ENCODE measurements at places on chromosomes 4 and X. TPM values are rescaled to one million over a fixed set of nuclear protein-coding genes. Genes with fewer than 3 reads are reported as not detected.

The CD40LG gene
- not detected for polyA plus RNA-seq

The UGT2B10 gene
- polyA plus RNA-seq = not detected

The BEX1 gene
- polyA plus RNA-seq = 1,035 TPM

The USP51 gene
- polyA plus RNA-seq = 1.4 TPM

The ADGRG4 gene
- not detected for polyA plus RNA-seq

The SPANXA2 gene
- not detected for polyA plus RNA-seq

The TLL1 gene
- polyA plus RNA-seq = not detected

The CHRDL1 gene
- 3.3 TPM for polyA plus RNA-seq

The SPRY1 gene
- 2.4 TPM for polyA plus RNA-seq

The GJB1 gene
- 0.18 TPM for polyA plus RNA-seq

The SH3BP2 gene
- 87.9 TPM for polyA plus RNA-seq

The TRIM61 gene
- not detected for polyA plus RNA-seq

The NBDY gene
- polyA plus RNA-seq = 29.7 TPM

The SMIM10L2A gene
- 4.7 TPM for polyA plus RNA-seq

The KLB gene
- not detected for polyA plus RNA-seq

The GALNT7 gene
- 15.0 TPM for polyA plus RNA-seq

The LPAR4 gene
- polyA plus RNA-seq = 2.8 TPM

The GLRA2 gene
- 18.6 TPM for polyA plus RNA-seq

The CLNK gene
- polyA plus RNA-seq = not detected

The LSM6 gene
- 111 TPM for polyA plus RNA-seq

The SPOCK3 gene
- 7.9 TPM for polyA plus RNA-seq

The NUDT10 gene
- polyA plus RNA-seq = 70.5 TPM

The SLC49A3 gene
- polyA plus RNA-seq = not detected

The ENPP6 gene
- polyA plus RNA-seq = not detected

The LIMCH1 gene
- polyA plus RNA-seq = 9.1 TPM

The RADX gene
- 67.5 TPM for polyA plus RNA-seq

The ALAS2 gene
- polyA plus RNA-seq = not detected

The CENPI gene
- polyA plus RNA-seq = 1.8 TPM

The ATOH1 gene
- polyA plus RNA-seq = not detected

The PIN4 gene
- polyA plus RNA-seq = 49.3 TPM

The PIR gene
- 1.2 TPM for polyA plus RNA-seq

The BRS3 gene
- polyA plus RNA-seq = not detected

The PNMA5 gene
- 1.0 TPM for polyA plus RNA-seq

The SMIM43 gene
- 0.17 TPM for polyA plus RNA-seq

The UGT2B15 gene
- not detected for polyA plus RNA-seq

The GPR119 gene
- not detected for polyA plus RNA-seq

The PRDM5 gene
- polyA plus RNA-seq = 1.6 TPM

The FGF5 gene
- polyA plus RNA-seq = 0.26 TPM

The GCNA gene
- 11.0 TPM for polyA plus RNA-seq

The PSAPL1 gene
- not detected for polyA plus RNA-seq

The GAB1 gene
- 5.6 TPM for polyA plus RNA-seq

The ZDHHC15 gene
- polyA plus RNA-seq = 9.3 TPM

The UGT8 gene
- 0.42 TPM for polyA plus RNA-seq

The SSX4B gene
- polyA plus RNA-seq = not detected

The RHOH gene
- polyA plus RNA-seq = not detected

The HSFX2 gene
- polyA plus RNA-seq = 1.3 TPM

The SGCB gene
- 24.5 TPM for polyA plus RNA-seq
